ENCODE measurements at places on chromosomes 12 and 14.

DNA sequence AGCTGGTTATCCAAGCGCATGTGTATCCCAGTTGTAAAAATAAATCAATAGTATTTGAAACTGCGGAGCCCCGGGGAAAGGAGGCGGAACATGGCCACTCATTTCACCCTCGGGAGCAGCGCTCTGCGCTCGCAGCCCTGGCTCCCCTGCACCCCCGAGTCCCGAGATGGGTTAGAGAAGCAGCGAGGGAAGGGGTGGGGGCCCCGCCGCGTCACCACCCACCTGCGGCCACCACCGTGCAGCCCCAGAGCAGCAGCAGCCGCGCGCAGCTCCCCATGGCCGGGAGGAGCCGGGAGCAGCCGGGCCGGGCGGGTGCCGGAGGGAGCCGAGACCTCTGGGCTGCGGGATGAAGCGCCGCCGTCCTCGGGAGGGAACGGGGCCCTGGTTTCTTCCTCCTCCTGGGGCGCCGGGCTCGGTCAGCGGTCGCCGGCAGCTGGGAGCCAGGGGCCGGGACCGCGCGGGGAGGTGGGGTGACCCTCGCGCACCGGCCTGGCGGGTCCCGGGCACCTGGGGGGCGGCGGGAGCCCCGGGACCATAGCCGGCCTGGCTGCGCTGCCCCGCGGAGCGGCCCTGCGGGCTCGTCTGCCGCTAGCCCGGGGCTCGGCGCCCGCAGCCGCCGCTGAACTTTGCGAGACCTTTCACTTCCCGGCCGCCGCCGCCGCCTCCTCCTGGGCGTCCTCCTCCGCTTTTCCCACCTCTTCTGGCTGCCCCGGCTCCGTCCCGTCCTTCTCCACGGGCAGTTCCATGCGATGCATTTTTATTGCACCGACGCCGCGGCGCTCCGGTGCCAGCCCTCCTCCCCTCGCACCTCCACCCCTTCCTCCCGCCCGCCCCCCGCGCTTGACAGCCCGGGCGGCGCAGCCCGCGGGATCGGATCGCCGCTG is at the start of gene NTN4:
TSS of gene NTN4 (minus strand) at position 732 of the 884 bp plus-strand sequence. CDS start at position 277, 455 bp downstream.
- peak; percentile 69 for DNase-seq
- no peaks in the 10 kb centered on the region for H3K36me3 ChIP-seq
- no peak within 1 kb of the TSS for H3K27ac ChIP-seq

- no peak overlapping the region for H3K4me3 ChIP-seq
- H3K27ac ChIP-seq: no peak overlapping the region
- DNase-seq: no peak
- no peaks in the 10 kb centered on the region for H3K27me3 ChIP-seq
- H3K4me1 ChIP-seq: peaks cover 7% of the 10 kb centered on the region
These were observed 74.2 kb upstream of the PYGL start for GRCh38 chr14:51018521-51018920.

GRCh38 chr12:51238037-51238509 is 553 bp upstream of the DAZAP2 start:
- H3K36me3 ChIP-seq: peaks cover 18% of the 10 kb centered on the region
- peaks cover 12% of the 10 kb centered on the region for H3K27me3 ChIP-seq
- no peak for DNase-seq
- H3K27ac ChIP-seq: peak overlapping the region; percentile 100

- no peaks in the 10 kb centered on the region for H3K36me3 ChIP-seq
- H3K4me3 ChIP-seq: no peak overlapping the region
- H3K4me1 ChIP-seq: peaks cover 14% of the 10 kb centered on the region
- H3K27me3 ChIP-seq: no peaks in the 10 kb centered on the region
These were observed 490.9 kb upstream of the MIS18BP1 start for GRCh38 chr14:45743884-45744283.

- H3K27ac ChIP-seq: no peak overlapping the region
- peak; percentile 49 for DNase-seq
- peak overlapping the region; percentile 75 for H3K4me3 ChIP-seq
These were observed 180.8 kb downstream of the ADCK1 start for GRCh38 chr14:77980475-77981321.

DNA sequence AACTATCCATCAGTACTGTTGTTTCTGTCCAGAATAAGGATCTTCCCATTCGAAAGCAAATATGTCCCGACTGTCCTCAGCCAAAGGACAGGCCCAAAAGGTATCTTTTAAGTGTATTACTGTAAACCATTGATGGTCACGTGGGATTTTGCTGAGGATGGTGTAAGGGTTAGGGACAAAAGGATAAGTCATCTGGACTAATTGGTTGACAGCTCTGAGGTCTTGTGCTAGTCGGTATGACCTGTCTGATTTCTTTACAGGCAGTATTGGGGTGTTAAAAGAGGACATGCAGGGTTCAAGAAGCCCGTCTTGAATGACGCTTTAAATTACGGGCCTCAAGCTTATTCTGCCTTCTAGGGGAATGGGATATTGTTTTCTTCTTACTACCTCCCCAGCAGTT is 24.4 kb downstream of the CLEC2A start:
- no peaks in the 10 kb centered on the region for H3K27me3 ChIP-seq
- H3K36me3 ChIP-seq: peaks cover 49% of the 10 kb centered on the region
- no peak overlapping the region for H3K27ac ChIP-seq
- H3K4me1 ChIP-seq: peaks cover 20% of the 10 kb centered on the region
- H3K4me3 ChIP-seq: no peak overlapping the region

DNA sequence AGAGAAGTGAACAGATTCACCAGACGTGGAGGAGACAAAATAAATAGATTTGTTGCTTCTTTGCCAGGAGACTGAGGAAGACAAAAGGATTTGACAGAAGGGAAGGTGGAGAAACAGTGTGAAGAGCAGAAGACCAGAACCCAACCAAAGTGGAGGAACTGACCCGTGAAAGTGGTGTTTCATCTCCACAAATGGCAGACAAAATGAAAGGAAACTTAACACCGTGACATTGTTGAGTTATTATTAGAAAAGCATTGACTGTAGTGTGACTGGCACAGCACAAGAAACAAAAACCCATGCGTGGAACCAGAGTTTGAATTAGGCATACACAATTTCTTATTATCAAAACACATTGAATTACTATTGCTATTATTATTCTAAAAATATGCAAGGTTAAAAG is 518.1 kb downstream of the TMEM121 start:
- no peaks in the 10 kb centered on the region for H3K4me1 ChIP-seq
- H3K27ac ChIP-seq: no peak overlapping the region
- DNase-seq: no peak
- no peak overlapping the region for H3K4me3 ChIP-seq

DNA sequence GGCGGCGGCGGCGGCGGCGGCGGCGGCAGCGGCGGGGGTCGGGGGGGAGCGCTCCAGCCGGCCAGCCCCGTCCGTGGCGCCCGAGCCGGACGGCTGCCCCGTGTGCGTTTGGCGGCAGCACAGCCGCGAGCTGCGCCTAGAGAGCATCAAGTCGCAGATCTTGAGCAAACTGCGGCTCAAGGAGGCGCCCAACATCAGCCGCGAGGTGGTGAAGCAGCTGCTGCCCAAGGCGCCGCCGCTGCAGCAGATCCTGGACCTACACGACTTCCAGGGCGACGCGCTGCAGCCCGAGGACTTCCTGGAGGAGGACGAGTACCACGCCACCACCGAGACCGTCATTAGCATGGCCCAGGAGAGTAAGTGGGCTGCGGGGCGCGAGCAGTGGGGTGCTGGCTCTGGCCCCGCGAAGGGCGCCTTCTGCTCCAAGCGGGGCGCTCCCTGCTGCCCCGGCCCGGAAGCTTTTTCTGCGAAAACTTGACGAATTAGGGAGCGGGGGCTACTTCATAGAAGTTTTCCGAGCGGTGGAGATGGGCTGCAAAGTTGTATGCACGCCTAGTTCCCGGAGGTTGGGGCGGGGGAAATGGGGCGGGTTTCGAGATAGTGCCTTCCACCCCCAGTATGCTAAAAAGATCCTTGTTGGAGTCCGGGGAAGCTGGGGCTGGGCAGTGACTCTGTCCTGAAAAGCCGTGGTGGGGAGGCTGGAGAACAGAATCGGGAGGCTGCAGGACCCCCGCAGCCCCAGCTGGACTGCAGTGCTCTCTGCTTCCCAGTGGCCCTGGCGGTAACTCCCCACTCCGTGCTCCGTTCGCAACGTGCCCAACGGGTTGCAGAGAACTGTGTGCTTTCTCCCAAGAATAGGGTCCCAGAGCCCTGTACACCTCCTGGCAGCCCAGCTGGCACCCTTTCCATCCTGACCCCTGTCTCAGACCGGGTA is 751 bp downstream of the GDF11 start:
- peak; percentile 32 for DNase-seq
- peak overlapping the region; percentile 99 for H3K27ac ChIP-seq
- H3K36me3 ChIP-seq: peaks cover 16% of the 10 kb centered on the region
- peak overlapping the region; percentile 97 for H3K4me3 ChIP-seq
- peaks cover 3% of the 10 kb centered on the region for H3K27me3 ChIP-seq

DNA sequence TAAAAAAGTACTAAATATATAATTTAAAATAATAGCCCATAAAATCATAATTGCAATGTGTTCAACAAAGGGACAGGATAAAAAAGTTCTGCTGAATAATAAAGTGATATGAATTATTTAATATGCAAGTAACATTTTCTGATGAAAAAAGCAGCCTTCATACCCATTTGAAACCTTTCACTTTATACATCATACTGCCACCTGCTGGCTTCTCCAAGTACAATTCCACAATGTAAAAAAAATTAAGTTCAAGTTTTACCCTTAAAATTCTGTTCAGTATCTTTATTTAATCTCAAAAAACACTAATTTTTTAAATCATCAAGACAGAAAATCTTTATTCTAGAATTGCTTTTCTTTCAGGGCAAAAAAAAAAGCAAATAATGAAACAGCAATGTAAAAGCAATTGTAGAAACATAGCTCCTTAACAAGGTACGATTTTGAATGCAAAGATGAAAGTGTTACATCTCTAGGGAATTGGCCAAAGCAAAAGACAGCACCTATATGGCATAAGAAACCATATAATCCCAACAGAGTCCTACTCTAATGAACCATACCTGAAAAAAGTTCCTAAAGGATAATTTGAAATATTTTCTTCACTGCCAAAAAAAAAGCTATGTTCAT is 15.0 kb downstream of the MDM1 start:
- no peaks in the 10 kb centered on the region for H3K27me3 ChIP-seq
- peak; percentile 29 for DNase-seq
- no peak overlapping the region for H3K27ac ChIP-seq
- peaks cover 15% of the 10 kb centered on the region for H3K36me3 ChIP-seq
- peaks cover 18% of the 10 kb centered on the region for H3K4me1 ChIP-seq

DNA sequence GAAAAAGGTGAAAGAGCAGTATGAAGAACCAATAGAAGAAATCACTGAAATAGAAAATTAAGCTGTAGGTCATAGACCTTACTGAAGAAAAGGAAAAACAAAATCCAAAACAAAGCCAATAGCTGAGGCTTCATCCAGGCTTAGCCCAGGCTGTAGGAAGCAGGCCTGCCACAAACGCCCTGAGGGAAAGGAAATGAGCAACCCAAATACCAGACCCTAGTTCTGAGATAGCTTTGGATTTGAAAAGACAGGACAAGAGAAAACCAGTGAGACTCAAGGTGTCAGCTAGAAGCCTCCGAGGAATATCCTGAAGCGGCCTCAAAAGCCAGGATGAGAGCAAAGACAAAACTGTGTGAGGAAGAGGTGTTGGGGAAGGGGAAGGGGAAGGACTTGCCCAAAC is 79.2 kb downstream of the FERMT2 start:
- no peak overlapping the region for H3K4me3 ChIP-seq
- H3K4me1 ChIP-seq: no peaks in the 10 kb centered on the region
- DNase-seq: no peak
- peak overlapping the region; percentile 65 for H3K27ac ChIP-seq
- peaks cover 48% of the 10 kb centered on the region for H3K36me3 ChIP-seq
- H3K27me3 ChIP-seq: peaks cover 5% of the 10 kb centered on the region

- no peak overlapping the region for H3K27ac ChIP-seq
- H3K36me3 ChIP-seq: no peaks in the 10 kb centered on the region
- DNase-seq: no peak
- H3K4me3 ChIP-seq: no peak overlapping the region
- no peaks in the 10 kb centered on the region for H3K27me3 ChIP-seq
These were observed 209.7 kb upstream of the NPAS3 start for GRCh38 chr14:32728976-32729375.

DNA sequence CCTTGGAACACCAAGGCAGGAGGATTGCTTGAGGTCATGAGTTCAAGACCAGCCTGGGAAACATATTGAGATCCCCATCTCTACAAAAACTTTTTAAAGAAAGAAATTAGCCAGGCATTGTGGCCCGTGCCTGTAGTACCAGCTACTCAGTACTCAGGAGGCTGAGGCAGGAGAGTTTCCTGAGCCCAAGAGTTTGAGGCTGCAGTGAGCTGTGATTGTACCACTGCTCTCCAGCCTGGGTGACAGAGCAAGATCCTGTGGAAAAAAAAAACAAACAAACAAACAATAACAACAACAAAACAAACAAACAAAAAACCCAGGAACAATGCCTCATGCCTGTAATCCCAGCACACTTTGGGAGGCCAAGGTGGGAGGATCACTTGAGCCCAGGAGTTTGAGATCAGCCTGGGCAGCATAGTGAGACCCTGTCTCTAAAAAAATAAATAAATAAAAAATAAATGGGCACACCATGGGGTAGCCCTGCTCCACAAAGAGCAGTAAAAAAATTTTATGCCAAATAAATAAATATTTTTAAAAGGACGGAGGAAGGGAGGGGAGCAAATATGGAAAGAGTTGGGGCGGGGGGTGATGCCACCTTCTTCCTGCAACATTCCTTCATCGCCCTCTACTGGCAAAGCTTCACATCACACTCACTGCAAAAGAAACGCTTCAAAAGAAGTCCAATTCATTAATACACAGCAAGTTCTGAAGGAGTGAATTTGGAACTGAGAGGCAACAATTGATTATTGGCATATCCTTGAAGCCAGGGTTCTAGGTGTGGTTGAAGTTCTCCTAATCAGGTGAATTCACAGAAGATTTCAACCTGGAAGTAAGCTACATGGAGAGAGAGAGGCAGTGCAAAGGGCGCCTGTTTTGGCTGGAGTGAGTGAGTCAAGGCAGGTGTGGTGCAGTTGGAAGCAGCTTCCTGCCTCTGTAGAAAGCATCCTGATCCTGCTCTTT is 8.8 kb upstream of the GNPTAB start:
- H3K36me3 ChIP-seq: no peaks in the 10 kb centered on the region
- no peaks in the 10 kb centered on the region for H3K4me1 ChIP-seq
- H3K4me3 ChIP-seq: no peak overlapping the region
- no peak overlapping the region for H3K27ac ChIP-seq

DNA sequence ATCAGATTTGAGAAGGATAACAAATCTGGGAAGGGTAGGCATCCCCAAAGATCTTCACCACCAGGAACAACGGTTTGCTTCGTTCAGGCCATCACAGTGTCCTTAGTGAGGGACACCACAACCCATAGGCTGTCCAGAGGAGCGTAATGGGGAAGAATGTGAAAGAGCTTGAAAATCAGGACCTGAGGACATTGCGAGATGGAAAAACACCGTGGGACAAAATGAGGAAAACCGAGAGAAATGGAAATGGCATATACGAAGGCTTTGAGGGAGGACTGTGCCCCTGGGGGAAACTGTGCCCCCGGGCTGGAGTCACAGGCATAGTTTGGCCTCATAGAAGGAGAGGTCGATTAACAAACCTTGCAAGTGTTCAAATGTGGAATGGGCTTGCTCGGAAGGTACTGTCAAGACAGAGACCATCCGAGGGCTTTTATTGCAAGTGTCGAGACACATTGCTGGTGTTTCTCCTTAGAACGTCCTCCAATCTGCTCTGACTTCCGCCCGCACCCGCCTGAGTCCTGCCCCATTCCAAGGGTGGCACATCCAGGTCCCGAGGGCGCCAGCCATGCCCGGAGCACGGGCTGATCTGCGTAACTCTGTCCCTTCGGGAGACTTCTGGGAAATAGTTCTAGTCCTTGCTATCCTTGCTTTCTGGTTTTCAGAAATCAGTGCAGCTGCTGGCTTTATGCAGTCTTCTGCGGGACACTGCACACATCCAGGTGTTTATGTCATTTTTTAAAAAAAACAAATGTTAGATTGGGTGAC is 885 bp upstream of the PALS1 start:
- peak; percentile 33 for DNase-seq
- H3K27me3 ChIP-seq: peaks cover 34% of the 10 kb centered on the region
- peak overlapping the region; percentile 79 for H3K4me3 ChIP-seq
- H3K27ac ChIP-seq: peak overlapping the region; percentile 59
- H3K4me1 ChIP-seq: peaks cover 23% of the 10 kb centered on the region
- peaks cover 17% of the 10 kb centered on the region for H3K36me3 ChIP-seq
